ENCODE measurements at places on chromosomes 7 and 10.

- no peak for DNase-seq
Measured at GRCh38 chr7:132279718-132280117, 296.6 kb downstream of the PLXNA4 start.

DNA sequence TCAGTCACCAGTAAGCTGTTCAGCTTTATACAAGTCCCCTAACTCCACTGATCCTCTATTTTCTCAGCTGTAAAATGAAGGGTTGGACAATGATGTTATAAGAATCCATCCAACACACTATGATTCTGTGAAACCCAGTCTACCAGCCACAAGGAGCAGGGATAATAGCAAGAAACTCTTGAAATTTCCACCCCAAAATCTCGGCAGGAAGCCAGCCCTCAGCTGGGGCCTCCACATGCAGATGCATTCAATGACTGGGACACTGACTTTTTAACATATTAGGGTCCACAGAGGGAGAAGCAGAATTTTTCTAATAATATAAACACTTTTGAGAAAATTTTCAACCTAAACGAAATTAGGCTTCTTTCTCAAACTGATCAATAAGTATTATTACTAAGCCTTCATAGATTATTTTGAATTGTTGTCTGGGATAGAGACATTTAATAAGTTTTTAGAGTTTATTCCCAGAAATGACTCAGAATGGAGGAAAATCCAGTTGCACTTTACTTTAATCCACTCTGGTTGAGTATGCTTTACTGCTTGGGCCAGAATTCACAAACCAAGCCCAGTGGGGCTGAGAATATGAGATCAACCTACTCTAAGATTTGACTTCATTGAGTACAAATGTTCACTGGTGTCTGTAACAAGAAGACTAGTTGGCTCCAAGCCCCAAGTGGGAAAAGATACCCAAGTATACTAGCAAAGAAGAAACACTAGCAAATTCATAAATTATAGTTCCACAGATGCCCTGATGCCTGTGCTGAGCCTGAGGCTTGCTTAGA lies 168.6 kb downstream of the C7orf25 start:
- no peak for DNase-seq

DNA sequence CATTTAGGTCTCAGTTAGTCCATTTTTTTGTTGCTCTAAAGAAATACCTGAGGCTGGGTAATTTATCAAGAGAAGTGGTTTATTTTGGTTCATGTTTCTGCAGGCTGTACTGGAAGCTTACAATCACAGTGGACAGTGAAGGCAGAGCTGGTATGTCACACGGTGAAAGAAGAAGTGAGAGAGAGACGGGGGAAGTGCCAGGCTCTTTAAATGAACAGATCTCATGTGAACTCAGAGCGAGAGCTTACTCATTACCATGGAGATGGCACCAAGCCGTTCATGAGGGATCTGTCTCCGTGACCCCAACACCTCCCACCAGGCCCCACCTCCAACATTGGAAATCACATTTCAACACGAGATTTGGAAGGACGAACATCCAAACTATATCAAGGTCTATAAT lies 18.9 kb upstream of the PNLIPRP3 start:
- no peak for DNase-seq

DNA sequence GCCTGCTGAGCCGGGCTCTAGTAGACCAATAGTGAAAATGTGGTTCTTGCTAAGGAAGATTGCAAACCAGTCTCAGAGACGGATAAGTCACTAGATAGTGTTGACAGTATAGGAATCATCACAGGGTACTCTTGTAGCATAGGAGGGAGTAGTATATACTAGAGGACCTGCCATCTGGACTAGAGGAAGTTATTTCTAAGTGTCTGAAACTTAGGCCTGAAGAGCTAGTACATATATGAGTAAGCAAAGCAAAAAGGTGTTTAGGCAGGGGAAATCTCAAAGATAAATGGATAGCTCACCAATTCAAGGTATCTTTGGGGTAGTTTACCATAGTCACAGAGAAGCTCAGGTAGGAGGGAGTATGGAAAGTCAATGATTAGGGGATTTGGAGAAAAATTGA lies 428.1 kb downstream of the CNTNAP2 start:
- no peak for DNase-seq

- no peak for DNase-seq
Measured at GRCh38 chr7:17043012-17043877, 161.5 kb upstream of the AGR3 start.

DNA sequence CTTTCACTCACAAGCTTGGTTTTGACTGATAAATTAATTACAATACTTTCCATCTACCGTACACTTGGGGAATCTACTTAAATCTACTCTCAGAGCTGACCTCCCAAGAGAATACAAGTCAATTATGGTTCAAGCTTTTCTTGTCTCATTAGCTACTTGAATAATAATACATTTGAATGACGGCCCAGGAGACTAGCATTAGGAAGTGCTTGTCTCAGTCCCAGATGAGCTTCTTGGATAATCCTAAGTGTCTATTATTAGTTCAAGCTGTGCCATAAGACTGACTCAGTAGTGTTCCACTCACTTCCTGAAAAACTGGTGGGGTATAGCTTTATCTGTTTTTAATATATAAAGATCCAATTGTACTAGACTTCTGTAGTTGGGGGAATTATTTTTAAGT lies 100.2 kb downstream of the GNAT3 start:
- DNase-seq: no peak

DNA sequence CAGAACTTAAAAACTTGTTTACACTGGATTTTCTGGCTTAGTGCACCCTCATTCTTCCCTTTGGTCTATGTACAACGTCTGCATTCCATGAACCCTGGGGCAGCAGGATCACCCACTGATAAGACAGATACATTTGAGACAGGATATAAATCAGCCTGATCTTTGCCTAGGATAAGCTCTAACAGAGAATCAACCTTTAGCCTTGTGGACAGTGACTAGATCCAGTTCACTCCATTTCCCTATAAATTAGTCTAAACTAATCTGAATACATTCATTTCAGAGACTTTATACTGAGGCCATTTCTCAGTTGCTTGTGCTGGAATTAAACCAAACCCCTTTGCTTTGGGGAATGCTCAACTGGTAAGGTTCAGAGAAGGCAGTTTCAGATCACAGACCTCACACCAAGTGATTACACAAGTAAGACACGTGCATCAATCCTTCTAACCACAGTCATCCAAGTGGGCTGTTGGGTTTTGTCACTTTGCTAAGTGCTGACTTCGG lies 639.8 kb upstream of the FZD8 start:
- no peak for DNase-seq

DNA sequence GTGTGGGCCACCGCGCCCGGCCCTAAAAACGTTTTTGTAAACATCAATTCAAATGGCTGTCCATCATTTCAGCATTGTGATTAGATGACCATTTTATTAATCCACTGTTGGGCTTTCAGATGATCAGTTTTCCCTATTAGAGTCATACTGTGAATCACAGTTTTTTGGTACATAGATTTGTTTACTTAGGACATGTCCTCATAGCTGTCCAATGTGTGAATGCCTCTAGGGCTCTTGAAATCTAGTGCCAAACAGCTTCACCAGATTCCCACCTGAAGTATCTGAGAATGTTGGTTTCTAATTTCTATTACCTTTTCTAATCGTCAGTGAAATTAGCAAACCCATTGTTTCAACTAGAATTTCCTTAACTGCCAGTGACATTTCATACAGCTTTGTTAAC lies 66.8 kb downstream of the UPF2 start:
- no peak for DNase-seq
